Smooth muscle cell of trachea (primary cell): ENCODE measurements at places on chromosomes 2 and 18. TPM values are rescaled to one million over a fixed set of nuclear protein-coding genes. Genes with fewer than 3 reads are reported as not detected.

Gene PDCD1
- not detected in 2 replicates for total RNA-seq

Gene TLX2
- total RNA-seq = 0.58 and 0.83 TPM in 2 replicates

Gene PIEZO2
- total RNA-seq = 0.87 and 3.0 TPM in 2 replicates

Gene CBLN2
- not detected in 2 replicates for total RNA-seq

Gene FBXO36
- total RNA-seq = 2.5 and 4.9 TPM in 2 replicates

Gene C2orf72
- total RNA-seq = 0.17 TPM in 1 of 2 replicates, not detected in the other

Gene DNAJC5G
- total RNA-seq = not detected in 2 replicates

Gene ARHGAP15
- not detected in 2 replicates for total RNA-seq

Gene TMEFF2
- 1.7 and 2.8 TPM in 2 replicates for total RNA-seq

Gene IHH
- under 0.01 TPM in 1 of 2 replicates, not detected in the other for total RNA-seq

Gene SLC35F6
- total RNA-seq = 37.1 and 69.5 TPM in 2 replicates

Gene KCNIP3
- total RNA-seq = 2.9 and 3.6 TPM in 2 replicates

Gene CFAP65
- under 0.01 TPM in 1 of 2 replicates, not detected in the other for total RNA-seq

Gene SCG2
- 1.0 and 1.2 TPM in 2 replicates for total RNA-seq

Gene MSTN
- total RNA-seq = 0.17 and 0.29 TPM in 2 replicates

Gene RAPGEF4
- total RNA-seq = 0.66 and 1.2 TPM in 2 replicates

Gene LONRF2
- under 0.01 TPM in 2 replicates for total RNA-seq

Gene TBC1D8
- 12.8 and 15.9 TPM in 2 replicates for total RNA-seq

Gene SRD5A2
- not detected in 2 replicates for total RNA-seq

Gene GPR55
- not detected in 2 replicates for total RNA-seq

Gene CD207
- total RNA-seq = not detected in 2 replicates

Gene ATG9A
- total RNA-seq = 34.9 and 49.1 TPM in 2 replicates

Gene RAX
- total RNA-seq = not detected in 2 replicates

Gene DQX1
- under 0.01 and 0.29 TPM in 2 replicates for total RNA-seq

Gene VWA3B
- 0.17 TPM in 1 of 2 replicates, not detected in the other for total RNA-seq

Gene IL36B
- total RNA-seq = not detected in 2 replicates

Gene STRN
- 13.1 and 17.7 TPM in 2 replicates for total RNA-seq

Gene UGT1A9
- total RNA-seq = not detected in 2 replicates

Gene TRPM8
- total RNA-seq = 0.29 and 0.50 TPM in 2 replicates

Gene SPHKAP
- under 0.01 TPM in 1 of 2 replicates, not detected in the other for total RNA-seq

Gene ASB18
- not detected in 2 replicates for total RNA-seq

Gene KIAA2012
- total RNA-seq = 0.17 TPM in 1 of 2 replicates, not detected in the other

Gene FAP
- total RNA-seq = 112 and 143 TPM in 2 replicates

Gene RFX8
- total RNA-seq = 9.1 and 36.7 TPM in 2 replicates

Gene MOGAT1
- not detected in 2 replicates for total RNA-seq

Gene RGPD3
- 0.29 and 0.33 TPM in 2 replicates for total RNA-seq

Gene GCG
- not detected in 2 replicates for total RNA-seq

Gene PDE11A
- not detected in 2 replicates for total RNA-seq

Gene TUBB8B
- total RNA-seq = not detected in 2 replicates

Gene DBI
- total RNA-seq = 72.1 and 160 TPM in 2 replicates

Gene CNTNAP5
- not detected in 2 replicates for total RNA-seq

Gene PSMG2
- 60.0 and 82.0 TPM in 2 replicates for total RNA-seq

Gene VPS54
- total RNA-seq = 21.2 and 25.6 TPM in 2 replicates

Gene RIT2
- total RNA-seq = not detected in 2 replicates

Gene SSB
- 81.9 and 105 TPM in 2 replicates for total RNA-seq

Gene MREG
- 6.5 and 7.6 TPM in 2 replicates for total RNA-seq

Gene ALPG
- total RNA-seq = not detected in 2 replicates

Gene DCDC2C
- total RNA-seq = not detected in 2 replicates

Gene SH3BP4
- 35.3 and 67.5 TPM in 2 replicates for total RNA-seq
